ENCODE measurements at places on chromosomes 1 and 21.

DNA sequence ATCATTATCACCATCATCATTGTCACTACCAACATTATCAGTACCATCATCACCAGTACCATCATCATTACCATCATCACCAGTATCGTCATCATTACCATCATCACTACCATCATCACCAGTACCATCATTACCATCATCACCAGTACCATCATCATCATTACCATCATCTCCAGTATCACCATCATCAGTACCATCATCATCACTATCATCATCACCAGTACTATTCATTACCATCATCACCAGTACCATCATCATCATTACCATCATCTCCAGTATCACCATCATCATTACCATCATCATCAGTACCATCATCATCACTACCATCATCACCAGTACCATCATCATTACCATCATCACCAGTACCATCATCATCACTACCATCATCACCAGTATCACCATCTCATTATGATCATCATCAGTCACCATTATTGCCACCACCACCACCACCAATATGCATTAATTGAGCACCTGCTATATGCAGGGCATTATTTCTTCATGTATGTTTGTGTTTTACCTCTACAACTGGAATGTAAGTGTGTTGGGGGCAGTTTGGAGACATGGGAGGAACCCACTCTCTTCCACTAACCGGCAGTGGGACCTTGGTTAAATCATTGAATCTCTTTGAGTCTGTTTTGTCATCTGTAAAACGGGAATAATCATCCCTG, 7.0 kb downstream of the ZBTB8B start:
- H3K4me3 ChIP-seq, result no peak overlapping the region
- H3K4me1 ChIP-seq, result no peaks in the 10 kb centered on the region
- H3K27me3 ChIP-seq, result no peaks in the 10 kb centered on the region
- no peak overlapping the region for H3K27ac ChIP-seq

DNA sequence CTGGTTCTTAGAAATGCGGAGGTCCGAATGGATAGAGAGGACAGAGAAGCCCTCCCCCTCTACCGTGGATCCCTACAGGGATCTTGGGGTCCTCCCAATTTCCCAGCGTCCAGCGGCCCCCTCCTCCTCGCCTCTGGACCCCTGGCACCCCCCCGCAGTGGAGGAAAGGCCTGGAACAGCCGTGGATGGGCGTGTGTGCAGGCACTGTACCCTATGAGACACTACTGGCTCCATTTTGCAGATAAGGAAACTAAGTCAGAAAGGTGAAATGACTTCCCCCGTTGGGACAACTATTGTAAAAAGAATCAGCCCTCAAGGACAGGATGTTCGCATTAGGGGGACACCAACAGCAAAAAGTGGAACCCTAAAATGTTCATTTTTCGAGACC, 931 bp upstream of the CLSTN1 start:
- no peak for DNase-seq
- no peaks in the 10 kb centered on the region for H3K36me3 ChIP-seq
- peak overlapping the region; percentile 78 for H3K4me3 ChIP-seq
- H3K27me3 ChIP-seq, result peaks cover 23% of the 10 kb centered on the region

GRCh38 chr1:84690397-84691121, at the start of gene SSX2IP:
TSS of gene SSX2IP (minus strand) at chr1:84690461. CDS start at chr1:84671219, 19,242 bp downstream.
- peak within 1 kb of the TSS; percentile 98 for H3K4me3 ChIP-seq
- peak; percentile 100 for DNase-seq
- peaks cover 4% of the 10 kb centered on the region for H3K27me3 ChIP-seq
- peak within 1 kb of the TSS; percentile 89 for H3K27ac ChIP-seq

- H3K36me3 ChIP-seq, result peaks cover 7% of the 10 kb centered on the region
- H3K27ac ChIP-seq, result no peak overlapping the region
- DNase-seq, result no peak
- H3K27me3 ChIP-seq, result no peaks in the 10 kb centered on the region
- H3K4me1 ChIP-seq, result no peaks in the 10 kb centered on the region
- no peak overlapping the region for H3K4me3 ChIP-seq
Measured at GRCh38 chr1:212578041-212578440, 30.5 kb upstream of the ATF3 start.

- H3K36me3 ChIP-seq, result peaks cover 6% of the 10 kb centered on the region
- peak overlapping the region; percentile 69 for H3K4me3 ChIP-seq
- H3K4me1 ChIP-seq, result peaks cover 58% of the 10 kb centered on the region
- peaks cover 50% of the 10 kb centered on the region for H3K27me3 ChIP-seq
- peak overlapping the region; percentile 94 for H3K27ac ChIP-seq
Measured at GRCh38 chr1:54275349-54275748, 75.4 kb downstream of the MRPL37 start.

- H3K27me3 ChIP-seq, result peaks cover 12% of the 10 kb centered on the region
- peaks cover 15% of the 10 kb centered on the region for H3K4me1 ChIP-seq
Measured at GRCh38 chr1:225653463-225654276, 747 bp upstream of the ENAH start.

DNA sequence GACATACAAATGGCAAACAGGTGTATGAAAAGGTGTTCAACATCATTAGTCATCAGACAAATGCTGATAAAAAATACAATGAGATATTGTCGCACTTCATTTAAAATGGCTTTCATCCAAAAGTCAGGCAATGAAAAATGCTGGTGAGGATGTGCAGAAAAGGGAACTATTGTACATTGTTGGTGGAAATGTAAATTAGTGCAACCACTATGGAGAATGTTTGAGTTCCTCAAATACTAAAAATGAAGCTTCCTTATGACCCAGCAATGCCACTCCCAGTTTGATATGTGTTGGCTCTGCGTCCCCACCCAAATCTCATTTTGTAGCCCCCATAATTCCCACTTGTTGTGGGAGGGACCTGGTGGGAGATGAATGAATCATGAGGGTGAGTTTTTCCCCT, 309.7 kb upstream of the ZRANB2 start:
- no peaks in the 10 kb centered on the region for H3K4me1 ChIP-seq
- H3K27ac ChIP-seq, result no peak overlapping the region
- DNase-seq, result no peak
- H3K36me3 ChIP-seq, result peaks cover 23% of the 10 kb centered on the region
- H3K27me3 ChIP-seq, result peaks cover 2% of the 10 kb centered on the region

Data from glutamatergic neuron (in vitro differentiated cells).